ENCODE measurements at places on chromosomes 12 and 14.

DNA sequence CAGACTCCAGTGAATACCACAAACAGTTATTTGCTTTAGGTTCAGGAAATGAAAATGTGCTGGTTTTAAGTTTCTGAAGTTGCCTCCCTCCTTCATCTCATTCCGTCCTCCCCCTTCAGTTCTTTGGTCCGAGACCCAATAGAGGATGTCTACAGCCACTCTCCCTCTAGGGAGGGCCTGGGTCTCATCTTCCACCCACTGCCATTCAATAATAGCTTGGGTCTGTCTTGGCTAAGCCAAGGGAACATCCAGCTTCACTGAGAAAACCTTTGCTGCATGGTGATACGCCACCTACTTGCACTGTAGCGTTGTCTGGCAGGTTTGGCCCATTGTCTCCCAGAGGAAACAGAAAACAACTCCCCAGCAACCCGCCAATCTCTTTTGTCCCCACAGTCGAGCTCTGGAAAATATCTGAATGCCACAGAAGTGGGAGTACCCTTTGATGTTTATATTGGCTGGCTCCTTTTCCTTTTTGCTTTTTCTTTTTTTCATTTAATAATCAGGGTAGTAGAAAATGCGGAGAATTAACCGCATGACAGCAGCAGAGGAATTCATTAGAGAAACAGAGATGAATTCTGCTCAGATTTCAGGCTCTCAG lies 380.1 kb downstream of the RAD51B start:
- no peak for DNase-seq

- DNase-seq = no peak
Measured at GRCh38 chr12:80864046-80864735, 73.5 kb downstream of the LIN7A start.

DNA sequence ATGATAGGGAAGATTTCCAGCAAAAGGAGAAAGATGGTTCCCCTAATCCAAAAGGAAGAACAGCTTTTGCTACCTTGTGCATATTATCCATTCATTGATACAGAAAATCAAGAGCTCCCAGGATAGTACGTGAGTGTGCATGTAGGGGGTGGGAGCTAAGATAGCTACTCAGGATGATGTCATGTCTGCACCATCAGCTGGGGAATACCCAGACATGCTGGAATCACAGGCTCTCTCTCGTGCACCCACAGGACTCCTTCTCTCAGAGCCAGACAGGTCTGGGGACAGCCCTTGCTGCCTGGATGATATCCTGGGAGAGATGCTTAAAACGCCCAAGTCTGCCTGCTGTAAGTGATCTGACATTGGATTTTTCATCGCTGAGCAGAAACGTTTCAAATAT lies 38.9 kb downstream of the FOXN3 start:
- DNase-seq = no peak

- no peak for DNase-seq
Measured at GRCh38 chr12:27657296-27657695, 39.0 kb upstream of the REP15 start.

DNA sequence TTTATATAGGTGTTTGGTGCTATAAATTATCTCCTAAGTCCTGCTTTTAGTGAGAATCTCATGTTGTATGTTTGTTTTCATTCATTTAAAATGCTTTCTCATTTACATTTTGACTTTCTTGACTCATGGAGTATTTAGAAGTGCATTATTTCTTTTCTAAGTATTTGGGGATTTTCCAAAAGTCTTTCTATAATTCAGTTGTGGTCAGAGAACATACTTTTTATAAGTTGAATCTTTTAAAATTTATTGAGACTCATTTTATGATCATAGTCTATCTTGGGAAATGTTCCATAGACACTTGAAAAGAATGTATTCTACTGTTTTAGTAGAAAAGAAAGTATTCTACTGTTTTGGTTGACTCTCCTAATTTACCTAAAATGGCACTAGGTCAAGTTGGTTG lies 168.2 kb downstream of the AKAP6 start:
- DNase-seq = no peak

- peak; percentile 41 for DNase-seq
Measured at GRCh38 chr12:121668750-121669520, 519 bp downstream of the MORN3 start.
